Erythroblast (primary cell): ENCODE measurements at places on chromosomes 12 and 14.

GRCh38 chr12:110543252-110543959, 39.7 kb downstream of the PPTC7 start:
- DNase-seq: no peak

GRCh38 chr12:5377997-5378592, 53.8 kb upstream of the NTF3 start:
- DNase-seq: no peak

DNA sequence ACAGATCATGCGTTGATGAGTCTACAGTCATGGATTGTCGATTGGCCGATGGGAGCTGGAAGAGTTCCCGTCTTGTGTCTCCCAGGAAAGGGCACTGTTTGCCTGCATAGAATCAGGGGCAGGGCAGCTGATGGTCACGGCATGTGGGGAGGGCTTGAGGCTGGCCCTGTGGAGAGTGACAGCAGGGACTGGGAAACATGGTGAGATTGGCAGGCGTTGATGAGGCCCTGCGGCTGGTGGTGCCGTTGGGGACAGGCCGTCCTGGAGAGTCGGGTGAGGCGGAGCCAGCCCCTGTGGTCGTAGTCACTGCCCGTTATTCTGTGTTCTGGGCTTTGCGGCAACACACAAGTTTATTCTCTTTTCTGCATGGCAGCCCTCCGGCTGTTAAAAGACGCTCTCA, 52.9 kb downstream of the TECPR2 start:
- no peak for DNase-seq

GRCh38 chr14:106308839-106309389, 782.5 kb downstream of the TMEM121 start:
- DNase-seq: peak; percentile 86

DNA sequence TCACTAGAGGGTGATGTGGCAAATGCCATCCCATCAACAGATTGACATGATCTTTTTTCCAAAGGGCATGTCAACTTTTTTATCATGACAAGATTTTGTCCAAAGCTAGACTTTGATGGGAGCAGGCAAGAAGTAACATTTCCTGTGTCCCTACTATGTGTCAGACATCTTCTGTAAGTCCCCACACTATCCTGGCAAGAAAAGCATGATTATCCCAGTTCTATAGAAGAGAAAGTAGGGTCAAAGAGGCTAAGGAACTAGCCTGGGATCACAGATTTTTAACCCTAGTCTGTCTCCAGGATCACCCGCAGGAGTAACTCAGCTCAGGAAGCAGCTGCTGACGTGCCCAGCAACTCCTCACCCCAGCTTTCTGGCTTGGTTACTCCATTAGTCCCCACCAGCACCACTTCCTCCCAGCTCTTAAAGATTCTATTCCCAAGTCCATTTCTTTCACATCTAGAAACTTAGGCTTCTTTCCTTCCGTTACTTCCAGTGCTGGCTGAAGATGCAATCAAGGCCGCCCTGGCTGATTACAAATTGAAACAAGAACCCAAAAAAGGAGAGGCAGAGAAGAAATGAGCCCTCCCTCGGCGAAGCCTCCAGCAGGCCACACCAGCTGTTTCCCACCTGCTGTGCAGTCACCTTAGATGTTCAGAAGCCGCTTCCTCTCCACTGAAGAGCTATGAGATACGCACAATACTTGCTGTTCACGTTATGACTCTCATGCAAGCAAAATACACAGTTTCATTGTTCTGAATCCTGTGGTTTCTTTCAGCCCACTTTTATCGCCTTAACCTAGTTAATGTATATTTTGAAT, 6.2 kb downstream of the ISCU start:
- no peak for DNase-seq

DNA sequence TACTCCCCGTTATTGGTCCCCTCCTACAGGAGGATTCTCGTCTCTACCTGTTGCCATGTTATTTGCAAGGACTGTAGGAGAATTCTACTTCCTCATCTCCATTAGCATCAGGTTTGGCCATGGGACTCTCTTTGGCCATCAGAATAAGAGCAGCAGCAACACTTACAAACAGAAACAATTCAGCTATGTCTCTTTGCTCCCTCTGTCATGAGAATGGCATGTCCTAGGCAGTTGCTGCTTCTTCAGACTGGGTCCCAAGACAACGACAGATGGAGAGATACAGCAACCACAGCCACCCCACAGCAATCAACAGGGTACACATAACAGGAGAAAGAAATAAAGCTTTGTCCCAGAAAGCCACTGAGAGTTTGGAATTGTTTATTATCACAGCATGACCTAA, 19.7 kb downstream of the SLC41A2 start:
- DNase-seq: no peak

- DNase-seq: peak; percentile 95
Measured at GRCh38 chr12:51389302-51389999, 1.8 kb downstream of the GALNT6 start.

DNA sequence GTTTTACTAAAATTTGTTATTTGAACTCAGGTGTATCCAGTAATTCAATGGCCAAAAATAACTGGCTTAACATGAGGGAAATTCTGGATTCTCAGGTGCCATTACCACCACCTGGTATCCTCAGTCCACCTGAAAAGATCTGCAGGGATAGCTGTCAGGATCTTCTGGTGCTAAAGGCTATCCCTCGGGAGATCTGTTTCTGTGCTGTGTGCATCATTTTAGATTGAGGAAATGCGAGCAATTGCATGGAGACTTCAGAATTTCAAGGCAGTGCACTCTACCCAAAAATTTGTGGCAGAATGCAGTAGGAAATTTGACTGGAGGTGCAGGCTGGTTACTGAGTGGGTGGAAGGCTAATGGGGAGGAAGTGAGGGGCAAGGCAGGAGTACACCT, 26.4 kb downstream of the ZCCHC8 start:
- no peak for DNase-seq

- no peak for DNase-seq
Measured at GRCh38 chr12:467591-467990, 7.9 kb downstream of the B4GALNT3 start.

- DNase-seq: no peak
Measured at GRCh38 chr12:52350786-52351185, 16.5 kb downstream of the KRT85 start.

DNA sequence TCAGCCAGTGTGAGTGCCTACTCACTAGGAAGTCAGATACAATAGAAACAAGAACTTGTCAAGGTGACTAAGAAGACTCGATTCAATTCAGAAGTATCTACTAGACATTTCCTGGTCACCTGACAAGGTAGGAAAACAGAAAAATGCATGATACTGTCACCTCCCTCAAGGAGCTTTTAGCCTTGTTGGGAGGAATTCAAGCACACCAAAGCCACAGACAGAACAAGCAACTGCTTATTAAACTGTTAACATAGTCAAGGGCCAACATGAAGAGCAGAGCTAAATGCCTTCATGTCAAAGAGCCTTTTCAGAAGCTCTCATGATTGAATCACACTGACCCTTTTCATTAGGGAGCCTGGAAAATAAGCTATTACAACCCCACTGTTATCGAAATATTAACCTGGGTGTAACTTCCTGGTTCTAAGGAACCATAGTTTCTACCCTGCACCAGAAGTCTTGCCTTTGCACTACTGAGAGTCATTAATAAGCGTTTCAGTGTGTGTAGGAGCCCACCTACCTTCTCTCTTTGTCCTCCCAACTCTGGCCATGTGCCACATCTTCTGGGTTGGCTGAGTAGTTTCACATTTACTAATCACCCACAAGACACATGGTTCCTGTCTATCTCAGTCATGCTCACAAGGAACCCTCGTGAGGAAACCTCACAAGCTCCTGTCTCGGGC, 31.0 kb upstream of the LGALS3 start:
- DNase-seq: peak; percentile 75

DNA sequence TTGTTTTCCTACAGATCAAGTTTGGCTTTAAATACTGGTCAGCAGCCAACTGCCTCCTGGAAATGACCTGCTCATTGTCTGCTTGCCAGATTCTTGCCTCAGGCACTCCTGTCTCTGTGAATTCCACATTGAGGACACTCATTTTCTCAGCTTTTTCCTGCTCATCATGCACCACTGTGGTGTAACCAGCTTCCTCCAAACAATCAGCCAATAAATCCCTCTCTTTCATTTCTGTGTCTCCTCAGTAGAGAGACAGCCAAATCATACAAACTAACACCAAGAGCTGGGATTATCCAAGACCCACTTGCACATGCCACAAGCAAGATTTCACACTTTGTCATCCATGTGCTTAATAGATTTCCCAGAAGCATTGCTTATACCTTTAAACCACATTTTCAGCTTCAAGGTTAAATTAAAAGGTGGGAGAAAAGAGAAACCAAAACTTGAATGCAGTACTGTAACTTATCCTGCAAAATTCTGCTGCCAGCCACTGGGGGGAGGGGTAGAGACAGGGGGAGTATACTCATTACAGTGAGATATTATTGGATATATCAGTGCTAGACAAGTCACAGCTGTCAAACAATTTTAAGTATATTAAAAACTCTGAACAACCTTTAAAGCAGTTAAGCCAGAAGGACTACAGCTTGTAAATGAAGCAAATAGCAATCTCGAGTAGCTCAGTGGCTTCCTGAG, 105.0 kb downstream of the PPP2R5E start:
- peak; percentile 68 for DNase-seq

- no peak for DNase-seq
Measured at GRCh38 chr14:74533576-74533975, 40.0 kb downstream of the ISCA2 start.

DNA sequence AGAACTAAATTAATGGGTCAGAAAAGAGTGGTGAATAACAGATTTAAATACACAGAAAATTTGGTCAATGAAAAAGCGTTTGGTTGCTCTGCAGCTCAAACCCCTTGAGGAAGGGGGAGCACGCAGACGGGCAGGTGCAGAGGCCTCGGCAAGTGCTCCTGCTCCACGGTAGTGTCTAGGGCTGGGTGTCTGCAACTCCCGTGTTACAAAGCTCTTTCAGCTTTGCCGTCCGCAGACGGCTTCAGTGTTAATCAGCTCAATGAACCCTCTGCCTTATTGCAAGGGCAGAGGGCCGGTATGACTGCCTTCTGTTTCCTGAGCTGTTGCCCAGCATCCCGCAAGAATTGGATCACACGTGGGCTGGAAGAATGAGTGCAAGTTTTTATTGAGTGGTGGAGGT, 125.7 kb upstream of the TRHDE start:
- DNase-seq: no peak

DNA sequence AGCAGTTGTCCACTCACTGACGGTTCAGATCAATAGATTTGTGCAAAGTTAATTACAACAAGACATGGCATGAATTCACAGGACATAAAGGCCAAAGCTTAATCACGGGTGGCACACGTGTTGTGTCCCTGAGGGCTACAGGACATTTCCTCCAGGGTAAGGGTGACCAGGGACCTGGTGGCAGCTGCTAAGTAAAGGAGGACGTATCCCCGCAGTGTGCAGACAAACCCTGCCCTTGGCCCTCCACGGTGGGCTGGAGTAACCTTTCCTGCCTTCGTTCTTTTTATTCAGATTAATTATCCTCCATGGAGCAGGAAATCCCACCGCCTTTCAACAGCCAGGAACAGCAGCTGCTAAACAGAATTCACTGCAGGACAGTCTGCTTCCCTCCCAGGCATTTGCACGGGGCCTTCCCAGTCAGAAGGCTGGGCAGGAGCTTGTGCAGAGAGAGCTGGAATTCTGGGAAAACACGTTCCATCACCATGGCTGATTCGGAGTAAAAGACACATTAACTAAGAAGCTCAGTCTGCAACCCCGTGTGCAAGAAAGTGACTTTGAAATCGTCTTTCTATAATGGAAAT, 289.9 kb upstream of the SFSWAP start:
- no peak for DNase-seq

DNA sequence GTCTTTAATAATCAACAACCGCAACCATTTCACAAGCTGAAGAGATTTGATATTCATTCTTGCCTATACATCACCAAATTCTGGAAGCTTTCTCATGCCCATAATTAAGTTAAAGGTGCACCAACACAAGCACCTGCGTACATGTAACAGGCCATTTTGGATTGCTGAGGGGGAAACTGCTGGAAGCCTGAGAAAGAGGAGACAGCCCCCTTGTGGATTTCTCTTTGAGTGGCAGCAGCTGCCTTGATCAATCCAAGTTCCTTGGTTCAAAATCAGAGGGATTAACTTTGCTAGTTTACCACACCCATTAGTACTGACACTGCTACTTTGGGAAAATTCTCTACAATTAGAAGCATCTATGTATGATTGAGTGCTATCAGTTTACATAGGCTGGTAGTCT, 321.1 kb downstream of the NOVA1 start:
- no peak for DNase-seq

DNA sequence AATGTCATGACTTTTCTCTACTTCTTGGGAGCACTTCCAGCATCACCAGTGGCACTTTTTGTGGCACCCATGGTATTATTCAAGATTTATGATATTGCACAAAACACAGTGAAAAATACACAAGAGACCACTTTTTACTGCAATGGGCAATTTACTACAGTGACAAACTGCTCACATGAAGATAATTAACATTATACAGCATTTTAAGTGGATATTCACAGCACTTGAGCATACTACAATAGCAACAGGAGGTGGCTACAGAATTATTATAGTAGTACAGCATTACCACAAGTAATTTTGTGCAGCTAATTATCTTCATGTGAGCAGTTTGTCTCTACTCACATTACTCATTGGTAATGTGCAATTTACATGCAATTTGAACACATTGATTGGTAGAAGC, 18.3 kb downstream of the IL26 start:
- no peak for DNase-seq

GRCh38 chr12:110198386-110198785, 74.2 kb downstream of the IFT81 start:
- no peak for DNase-seq

GRCh38 chr14:54746019-54746418, 156.6 kb downstream of the GCH1 start:
- no peak for DNase-seq

DNA sequence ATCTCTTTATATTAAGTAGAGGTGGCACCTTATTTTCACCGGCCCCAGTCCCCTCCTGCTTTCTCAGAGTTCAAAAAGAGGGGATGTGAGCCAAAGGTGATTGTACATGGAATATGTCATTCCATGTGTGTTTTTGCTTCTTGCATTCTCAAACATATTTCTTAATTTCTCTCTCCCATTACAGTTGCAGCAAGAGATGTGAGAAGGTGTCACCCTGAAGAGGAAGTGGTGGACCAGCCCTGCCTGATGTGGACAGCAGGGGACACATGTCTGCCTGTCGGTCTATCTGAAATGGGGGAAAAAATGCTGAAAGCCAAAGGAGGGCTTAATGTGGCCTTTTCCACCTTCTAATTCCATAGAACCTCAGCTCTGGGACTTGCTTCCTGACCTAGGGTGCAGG, 1.9 kb upstream of the FOXN3 start:
- no peak for DNase-seq
